ENCODE measurements at places on chromosomes 7 and 10.

DNA sequence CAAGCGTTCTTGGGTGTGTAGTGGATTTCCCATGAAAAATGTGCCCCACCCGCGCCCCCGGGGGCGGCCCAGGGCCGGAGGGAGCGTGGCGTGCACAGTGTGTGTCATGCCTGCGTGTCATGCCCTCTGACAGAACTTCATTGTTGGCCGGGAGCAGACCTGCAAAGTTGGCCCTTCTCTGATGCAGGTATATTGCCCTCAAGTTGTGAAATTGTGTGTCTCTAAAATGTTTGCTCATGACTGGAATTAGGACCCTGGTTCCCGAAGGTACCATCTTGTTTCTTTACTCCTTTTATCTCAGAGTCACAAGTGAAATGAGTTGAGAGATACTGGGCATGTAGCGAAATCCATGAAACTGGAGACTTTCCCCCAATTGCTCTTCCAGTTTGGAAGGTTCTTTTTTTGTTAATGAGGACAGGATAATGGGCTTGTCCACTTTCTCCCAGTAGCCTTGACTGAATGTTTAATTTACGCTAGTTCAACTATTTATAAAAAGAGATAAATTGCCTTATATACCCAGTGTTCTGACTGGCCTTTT lies 26.2 kb downstream of the ADK start:
- no peak for DNase-seq

DNA sequence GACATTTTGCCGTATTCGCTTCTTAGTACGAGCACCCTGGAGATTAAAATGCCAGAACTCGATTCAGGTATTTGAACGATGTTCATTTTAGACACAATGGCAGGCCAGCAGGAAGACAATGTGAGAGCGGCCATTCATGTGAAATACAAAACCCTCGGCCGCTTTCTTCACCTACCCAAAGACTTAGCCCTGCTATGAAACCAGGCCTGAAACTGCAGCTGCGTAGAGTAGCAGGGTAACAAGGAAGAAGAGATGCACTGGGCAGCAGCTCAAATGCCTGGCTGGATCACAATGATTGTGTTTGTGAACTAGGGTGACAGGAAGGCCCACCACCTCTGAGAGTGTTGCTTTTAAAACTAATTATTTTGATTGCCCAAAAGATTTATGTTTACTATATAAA lies 234.8 kb downstream of the TRIL start:
- no peak for DNase-seq

DNA sequence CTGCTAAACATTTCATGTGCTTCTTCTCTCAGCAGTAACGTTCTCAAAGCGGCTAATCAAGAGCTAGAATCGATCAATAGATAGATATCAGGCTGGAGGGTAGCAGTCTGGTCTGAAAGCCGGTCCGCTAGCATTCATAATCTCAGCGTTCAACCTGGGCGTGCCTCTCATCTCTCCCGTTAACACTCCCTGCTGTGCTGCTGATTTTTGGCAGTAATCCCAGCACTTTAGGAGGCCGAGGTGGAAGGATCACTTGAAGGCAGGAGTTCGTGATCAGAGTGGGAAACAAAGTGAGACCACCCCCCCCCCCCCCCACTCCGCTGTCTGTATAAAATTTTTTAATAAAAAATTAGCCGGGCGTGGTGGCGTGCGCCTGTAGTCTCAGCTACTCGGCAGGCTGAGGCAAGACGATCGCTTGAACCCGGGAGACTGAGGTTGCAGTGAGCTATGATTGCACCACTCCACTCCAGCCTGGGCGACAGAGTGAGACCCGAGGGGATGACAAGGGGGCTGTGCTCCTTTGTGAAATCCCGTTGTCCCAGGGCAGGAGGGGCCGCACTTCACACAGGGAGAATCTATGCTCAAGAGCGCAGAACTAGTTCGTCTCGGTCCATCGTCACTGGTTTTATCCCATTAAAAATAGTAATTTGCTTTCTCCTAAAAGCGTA lies 624 bp upstream of the CEP55 start:
- no peak for DNase-seq

- DNase-seq: no peak
Observed at GRCh38 chr10:78179886-78180705, 146.4 kb downstream of the RPS24 start.

- DNase-seq: no peak
Observed at GRCh38 chr7:142485617-142486226, 227.9 kb upstream of the PRSS58 start.

DNA sequence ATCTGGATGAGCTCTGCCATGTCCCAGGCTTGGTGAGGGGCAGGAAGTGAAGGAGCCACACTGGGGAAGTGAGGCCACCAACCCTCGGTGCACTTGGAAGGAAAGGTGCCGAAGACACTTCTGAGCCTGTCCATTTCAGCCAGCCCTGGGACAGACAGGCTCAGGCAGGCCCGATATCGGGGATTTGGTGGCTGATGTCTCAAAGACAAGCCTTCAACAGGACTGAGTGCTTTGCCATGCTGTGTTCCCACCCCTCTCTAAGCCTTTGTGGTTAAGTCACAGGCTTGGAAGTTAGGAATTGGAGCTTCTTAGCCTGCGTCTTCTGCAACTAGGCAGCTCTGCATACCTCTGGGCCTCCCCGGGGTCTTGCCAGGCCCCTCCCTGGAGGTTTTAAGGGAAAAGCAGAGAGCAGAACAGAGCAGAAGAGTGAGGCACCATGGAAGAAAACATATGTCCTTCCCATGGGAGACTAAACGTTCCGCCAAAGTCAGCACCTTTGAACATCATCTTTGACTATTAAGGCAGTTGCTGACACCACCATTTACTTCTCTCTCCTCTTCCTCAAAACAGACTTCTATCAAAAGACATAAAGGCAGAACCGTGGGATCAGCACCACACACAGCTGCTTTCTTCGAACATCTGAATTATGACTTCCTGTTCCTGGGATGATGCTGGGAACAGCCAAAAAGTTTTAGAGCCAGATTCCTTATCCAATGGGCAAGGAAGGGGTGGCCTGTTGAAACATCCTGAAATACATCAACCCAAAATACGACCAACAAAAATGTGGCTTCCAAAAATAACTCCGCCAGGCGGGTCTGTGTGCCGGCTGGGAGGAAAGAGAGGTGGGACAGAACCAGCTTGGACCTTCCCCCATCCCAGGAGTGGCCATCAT lies 71.8 kb downstream of the AFAP1L2 start:
- DNase-seq: no peak

GRCh38 chr10:127971963-127972615 lies 65.2 kb downstream of the PTPRE start:
- no peak for DNase-seq

- DNase-seq: no peak
Observed at GRCh38 chr7:64802699-64803098, 8.5 kb downstream of the ZNF138 start.

DNA sequence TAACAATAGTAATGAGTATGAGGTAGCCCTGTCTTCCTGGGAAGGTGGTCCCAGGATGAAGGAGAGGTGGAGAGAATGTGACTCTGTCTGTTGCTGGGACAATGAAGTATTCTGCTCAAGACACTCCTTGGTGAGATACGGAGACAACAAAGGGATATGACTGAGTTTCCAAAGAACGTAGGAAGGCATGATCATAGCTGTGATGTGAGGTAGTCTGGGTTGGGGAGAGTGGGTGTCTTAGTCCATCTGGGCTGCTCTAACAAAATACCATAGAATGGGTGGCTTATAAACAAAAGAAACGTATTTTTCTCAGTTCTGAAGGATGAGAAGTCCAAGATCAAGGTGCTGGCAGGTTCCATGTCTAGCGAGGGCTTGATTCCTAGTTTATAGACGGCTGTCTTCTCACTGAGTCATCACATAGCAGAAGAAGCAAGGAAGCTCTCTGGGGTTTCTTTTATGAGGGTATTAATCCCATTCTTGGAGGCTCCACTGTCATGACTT lies 84.9 kb upstream of the RHOBTB1 start:
- DNase-seq: no peak

GRCh38 chr10:103181244-103181643 lies 11.8 kb downstream of the NT5C2 start:
- no peak for DNase-seq

DNA sequence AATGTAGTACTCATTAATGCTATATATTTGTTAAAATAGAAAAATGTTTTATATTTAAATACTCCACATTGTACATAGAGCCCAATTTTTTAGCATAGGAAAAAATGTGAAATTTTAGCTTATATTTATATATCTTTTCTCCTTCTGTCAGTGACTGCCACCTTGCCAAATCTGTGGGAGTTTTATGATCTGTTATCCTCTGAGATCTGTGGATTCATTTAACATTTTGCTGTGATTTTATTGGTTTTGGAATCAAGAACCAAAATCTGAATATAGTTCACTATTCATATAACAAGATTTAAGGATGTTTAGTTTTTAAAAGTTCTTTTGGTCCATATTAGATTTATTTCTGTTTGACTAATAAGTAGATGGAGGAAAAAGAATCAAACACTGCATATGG lies 127.9 kb downstream of the PPP1R9A start:
- DNase-seq: no peak

GRCh38 chr7:92768501-92769393 lies 67.6 kb downstream of the CDK6 start:
- no peak for DNase-seq

GRCh38 chr7:19561121-19561805 lies 147.6 kb downstream of the POLR1F start:
- no peak for DNase-seq

GRCh38 chr10:27819781-27820531 lies 74.3 kb upstream of the MKX start:
- DNase-seq: no peak

DNA sequence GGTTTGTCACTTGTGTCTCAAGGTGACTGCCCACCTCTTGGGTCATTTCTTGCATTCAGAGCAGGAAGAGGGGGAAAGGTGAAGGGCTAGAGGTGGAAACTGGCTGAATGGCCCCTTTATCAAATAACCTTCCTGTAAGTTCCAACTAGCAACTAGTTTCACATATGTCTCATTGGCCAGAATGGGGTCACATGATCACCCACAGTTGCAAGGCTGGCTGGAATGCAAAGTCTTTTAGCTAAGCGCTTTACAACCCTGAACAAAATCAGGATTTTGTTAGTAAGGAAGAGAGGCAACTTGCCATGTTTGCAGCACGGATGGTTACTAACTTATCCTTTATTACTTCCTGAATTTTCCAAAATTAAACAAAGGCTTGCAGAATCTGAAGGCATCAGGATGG lies 156.3 kb downstream of the EMX2 start:
- DNase-seq: no peak

DNA sequence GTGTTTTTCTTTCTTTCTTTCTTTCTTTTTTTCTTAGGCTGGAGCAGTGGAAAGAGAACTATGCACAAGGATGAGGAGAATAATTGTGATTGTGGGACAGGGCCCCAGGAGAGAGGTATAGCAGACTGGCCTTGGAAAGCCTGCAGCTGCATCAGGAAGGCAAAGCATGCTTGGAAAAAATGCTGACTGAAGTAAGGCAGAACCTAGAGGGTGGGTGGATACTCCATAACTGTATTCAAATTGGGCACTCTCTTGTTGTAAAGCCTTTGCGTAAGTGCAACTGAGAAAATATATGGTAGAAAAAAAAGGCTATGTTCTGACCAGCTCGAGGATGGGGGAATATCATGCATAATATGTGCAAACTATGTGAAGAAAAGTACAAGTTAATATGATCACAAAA lies 39.5 kb downstream of the PDK4 start:
- no peak for DNase-seq

GRCh38 chr10:79385392-79385795 lies 38.1 kb downstream of the PPIF start:
- no peak for DNase-seq

DNA sequence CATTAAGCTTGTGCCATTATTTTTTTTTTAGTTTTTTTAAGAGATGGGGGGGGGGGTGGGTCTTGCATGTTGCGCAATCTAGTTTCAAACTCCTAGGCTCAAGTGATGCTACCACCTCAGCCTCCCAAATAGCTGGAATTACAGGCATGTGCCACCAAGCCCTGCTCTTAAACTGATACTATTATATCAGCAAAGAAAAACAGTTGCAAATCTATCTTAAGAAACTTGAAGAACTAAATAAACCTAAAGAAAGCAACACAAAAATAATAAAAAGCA lies 47.5 kb downstream of the BRAF start:
- DNase-seq: no peak

- DNase-seq: no peak
Observed at GRCh38 chr7:20783125-20783699, 3.5 kb downstream of the SP8 start.

DNA sequence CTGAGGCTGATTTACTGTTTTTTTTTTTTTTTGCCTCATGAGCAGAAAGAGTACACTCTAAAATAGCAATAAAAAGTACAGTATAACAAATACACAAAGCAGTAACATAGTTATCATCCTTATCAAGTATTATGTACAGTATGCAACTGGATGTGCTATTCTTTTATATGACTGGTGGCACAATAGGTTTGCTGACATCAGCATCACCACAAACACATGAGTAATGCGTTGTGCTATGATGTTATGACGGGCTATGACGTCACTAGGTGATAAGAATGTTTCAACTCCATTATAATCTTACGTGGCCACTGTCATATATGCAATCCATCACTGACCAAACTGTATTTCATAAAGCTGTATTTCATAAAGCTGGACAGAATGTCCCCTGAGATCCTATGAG lies 189.2 kb upstream of the GLI3 start:
- DNase-seq: no peak

DNA sequence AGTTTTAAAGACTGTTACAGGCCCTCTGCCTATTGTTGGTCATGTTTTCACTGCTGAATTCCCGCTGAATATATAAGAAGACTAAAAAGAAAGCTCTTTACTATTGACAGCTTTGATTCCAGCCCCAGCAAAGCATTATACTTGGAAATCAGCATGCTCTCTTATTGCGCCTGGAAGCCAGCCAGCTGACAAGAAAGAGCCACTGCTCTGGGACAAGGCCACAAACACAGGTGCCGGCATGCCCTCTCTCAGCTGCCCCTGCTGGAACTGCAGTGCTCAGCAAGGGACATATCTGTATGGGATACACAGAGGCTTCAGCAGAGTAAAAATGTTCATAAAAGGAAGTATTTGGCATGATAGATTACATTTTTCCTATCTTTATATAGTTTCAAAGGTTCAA lies 523.9 kb downstream of the ADRA2A start:
- no peak for DNase-seq

DNA sequence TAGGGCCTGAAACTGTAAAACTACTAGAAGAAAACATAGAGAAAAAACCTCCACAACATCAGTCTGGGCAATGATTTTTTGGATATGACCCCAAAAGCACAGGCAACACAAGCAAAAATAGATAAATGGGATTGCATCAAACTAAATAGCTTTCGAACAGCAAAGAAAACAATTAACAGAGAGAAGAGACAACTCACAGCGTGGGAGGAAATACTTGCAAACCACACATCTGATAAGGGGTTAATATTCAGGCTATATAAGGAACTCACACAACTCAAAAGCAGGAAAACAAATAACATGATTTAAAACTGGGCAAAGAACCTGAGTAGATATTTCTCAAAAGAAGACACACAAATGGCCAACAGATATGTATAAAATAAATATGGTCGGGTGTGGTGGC lies 7.7 kb upstream of the GSTK1 start:
- no peak for DNase-seq
